Stimulated activated CD8-positive, alpha-beta memory T cell treated with anti-CD3 and anti-CD28 coated beads, Interleukin-15, amount 100 ng/mL, for 1 hour (primary cell): ENCODE measurements at places on chromosomes 4 and X.

- DNase-seq, result no peak
Measured at GRCh38 chrX:11458170-11458569, 165.0 kb downstream of the AMELX start.

GRCh38 chr4:69239557-69240168 is 25.1 kb upstream of the UGT2B11 start:
- no peak for DNase-seq

DNA sequence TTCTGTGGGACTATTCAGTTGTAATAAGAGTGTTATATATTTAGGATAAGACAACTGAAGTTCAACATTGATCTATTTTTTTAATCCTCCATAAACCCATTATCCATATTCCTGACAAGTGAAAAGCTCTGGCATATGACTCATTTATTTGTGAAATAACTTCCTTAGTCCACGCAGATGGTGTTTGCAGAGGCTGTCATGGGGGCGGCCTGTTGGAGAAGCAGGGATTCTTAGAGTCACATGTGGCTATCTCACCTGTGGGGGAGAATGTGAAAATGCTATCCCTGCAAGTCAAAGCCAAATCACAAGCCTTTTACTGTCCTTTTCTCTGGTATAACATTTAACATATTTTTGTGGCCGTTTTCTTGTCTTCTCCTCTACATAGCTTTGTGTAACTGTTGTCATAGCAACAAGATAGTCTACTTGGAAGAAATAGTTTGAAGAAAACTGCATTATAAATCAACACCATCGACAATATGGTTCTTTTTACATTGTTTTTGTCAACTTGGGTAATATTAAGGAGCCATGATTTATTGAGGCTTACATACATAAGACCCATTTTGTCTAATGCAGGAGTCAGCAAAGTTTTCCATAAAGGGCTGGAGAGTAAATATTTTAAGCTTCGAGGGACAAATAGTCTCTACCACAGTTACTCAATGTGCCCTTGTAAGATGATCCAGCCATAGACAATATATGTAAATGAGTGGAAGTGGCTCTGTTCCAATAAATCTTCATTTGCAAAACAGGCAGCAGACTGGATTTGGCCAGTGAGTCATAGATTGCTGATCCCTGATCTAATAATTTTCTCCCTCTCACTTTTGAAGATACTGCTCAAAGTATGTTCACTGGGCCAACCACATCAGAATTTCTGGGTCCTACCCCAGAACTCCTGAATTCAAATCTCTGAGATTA is 395.0 kb downstream of the DTHD1 start:
- DNase-seq, result no peak

GRCh38 chr4:42816189-42816879 is 76.2 kb upstream of the GRXCR1 start:
- no peak for DNase-seq

- no peak for DNase-seq
Measured at GRCh38 chr4:182427554-182427953, 184.4 kb downstream of the TENM3 start.

- DNase-seq, result no peak
Measured at GRCh38 chrX:153443476-153444332, 2.2 kb downstream of the TREX2 start.

DNA sequence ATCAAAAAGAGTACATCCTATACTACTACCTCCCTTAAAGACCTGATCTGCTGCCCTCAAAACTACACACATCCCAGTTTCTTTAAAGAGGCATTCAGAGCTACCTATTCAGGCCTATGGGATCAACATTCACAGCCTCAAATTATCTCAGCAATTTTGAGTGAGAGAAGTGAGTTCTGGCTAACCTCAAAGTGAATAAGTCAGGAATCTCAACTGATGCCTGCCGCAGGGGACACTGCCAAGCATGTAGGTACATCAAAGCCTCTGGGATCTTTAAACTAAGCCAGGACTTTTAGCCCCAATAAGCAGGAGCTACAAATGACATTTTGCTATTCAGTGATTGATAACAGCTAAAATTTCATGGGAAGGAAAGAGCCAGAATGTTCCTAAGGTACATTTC is 11.6 kb downstream of the GRPR start:
- DNase-seq, result no peak

DNA sequence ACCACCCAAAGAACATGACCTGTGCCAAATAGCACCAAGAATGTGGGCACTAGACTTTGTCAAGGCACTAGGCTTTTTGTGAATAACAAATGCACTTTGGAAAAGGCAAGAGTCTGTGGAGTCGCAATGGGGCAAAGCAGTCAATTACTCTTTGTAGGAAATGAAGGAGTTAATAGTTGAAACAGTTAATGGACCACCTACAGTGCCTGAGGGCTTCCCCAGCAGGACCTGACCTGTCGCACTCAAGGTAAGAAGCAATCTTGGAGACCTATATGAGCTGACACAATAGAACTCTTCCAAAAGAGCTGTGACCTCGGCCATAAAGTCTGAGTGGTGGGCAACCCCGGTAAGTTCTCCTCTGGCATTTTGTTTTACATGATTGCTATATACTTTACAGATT is 49.2 kb upstream of the CAPN6 start:
- DNase-seq, result no peak

GRCh38 chr4:44983083-44983482 is 256.7 kb upstream of the GNPDA2 start:
- DNase-seq, result no peak

- DNase-seq, result no peak
Measured at GRCh38 chrX:77446908-77447652, at the start of gene FGF16. Gene FGF16, plus strand, starts transcription at chrX:77447389. Its CDS starts 286 bp downstream, at chrX:77447675.

- no peak for DNase-seq
Measured at GRCh38 chr4:99457270-99457669, 22.1 kb upstream of the ADH7 start.

- no peak for DNase-seq
Measured at GRCh38 chr4:22202975-22203710, 254.6 kb upstream of the KCNIP4 start.

GRCh38 chr4:111466811-111467604 is 678.2 kb upstream of the FAM241A start:
- no peak for DNase-seq

GRCh38 chrX:46953597-46953996 is 41.4 kb downstream of the JADE3 start:
- DNase-seq, result no peak

DNA sequence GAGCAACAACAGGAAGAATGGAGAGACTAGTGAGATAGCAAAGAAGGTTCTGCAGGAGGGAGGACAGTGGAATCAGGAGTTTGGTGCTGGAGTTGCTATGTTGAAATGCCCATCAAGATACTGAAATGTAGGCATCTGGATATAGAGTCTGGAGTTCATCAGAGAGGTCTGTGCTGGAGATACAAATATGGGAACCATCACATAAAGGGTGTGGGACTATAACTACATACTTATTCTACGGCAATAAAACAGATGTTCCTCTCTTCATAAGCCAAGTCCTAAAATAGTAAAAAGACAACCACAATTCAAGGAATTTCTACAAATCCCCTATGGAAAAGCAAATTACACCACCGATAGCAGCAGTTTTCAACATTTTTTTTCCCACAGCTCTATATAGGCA is 1.6 kb downstream of the MED14 start:
- no peak for DNase-seq

GRCh38 chrX:13412208-13412600 is 92.4 kb upstream of the ATXN3L start:
- no peak for DNase-seq

DNA sequence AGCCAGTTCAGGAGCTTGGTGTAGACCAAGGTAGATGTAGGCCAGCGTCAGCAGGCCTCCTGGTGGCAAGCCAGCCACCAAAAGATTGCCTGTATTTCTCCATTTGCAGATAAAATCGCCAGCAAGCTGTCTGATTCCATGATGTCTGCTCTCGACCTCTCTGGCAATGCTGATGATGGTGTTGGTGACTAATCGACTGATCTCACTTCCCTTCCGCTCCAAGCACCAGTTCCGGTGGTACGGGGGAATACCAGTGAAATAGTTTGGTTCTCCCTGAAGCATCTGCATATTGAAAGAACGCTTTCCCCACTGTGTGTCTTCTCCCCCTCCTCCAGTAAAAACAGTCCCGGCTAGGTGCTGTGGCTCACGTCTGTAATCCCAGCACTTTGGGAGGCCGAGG is 30.4 kb downstream of the GNL3L start:
- no peak for DNase-seq

GRCh38 chrX:49876750-49877149 is 2.5 kb upstream of the USP27X start:
- DNase-seq, result no peak

DNA sequence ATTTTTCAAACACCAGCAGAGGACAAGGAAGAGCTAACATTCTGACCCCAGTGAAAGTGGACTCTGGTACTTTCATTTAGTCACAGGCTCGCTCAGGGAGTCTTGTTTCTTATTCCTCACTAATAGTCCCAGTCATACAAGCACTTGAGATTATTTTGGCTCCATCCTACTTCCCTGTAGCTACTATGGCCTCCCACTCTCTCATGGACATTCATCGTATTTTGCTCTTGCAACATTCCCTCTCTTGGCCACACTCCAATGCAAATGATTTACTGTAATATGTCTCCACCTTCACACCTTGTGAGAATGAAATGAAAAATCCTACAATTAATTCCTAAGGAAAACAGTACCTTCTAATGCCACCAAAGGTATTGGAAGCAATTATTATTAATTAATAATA is 21.3 kb downstream of the PLRG1 start:
- DNase-seq, result no peak
